ENCODE measurements at places on chromosomes 7 and 10.

GRCh38 chr7:38217672-38218071 lies 39.6 kb downstream of the STARD3NL start:
- no peak for DNase-seq

GRCh38 chr7:90473814-90474213 lies 4.4 kb downstream of the PTTG1IP2 start:
- no peak for DNase-seq

DNA sequence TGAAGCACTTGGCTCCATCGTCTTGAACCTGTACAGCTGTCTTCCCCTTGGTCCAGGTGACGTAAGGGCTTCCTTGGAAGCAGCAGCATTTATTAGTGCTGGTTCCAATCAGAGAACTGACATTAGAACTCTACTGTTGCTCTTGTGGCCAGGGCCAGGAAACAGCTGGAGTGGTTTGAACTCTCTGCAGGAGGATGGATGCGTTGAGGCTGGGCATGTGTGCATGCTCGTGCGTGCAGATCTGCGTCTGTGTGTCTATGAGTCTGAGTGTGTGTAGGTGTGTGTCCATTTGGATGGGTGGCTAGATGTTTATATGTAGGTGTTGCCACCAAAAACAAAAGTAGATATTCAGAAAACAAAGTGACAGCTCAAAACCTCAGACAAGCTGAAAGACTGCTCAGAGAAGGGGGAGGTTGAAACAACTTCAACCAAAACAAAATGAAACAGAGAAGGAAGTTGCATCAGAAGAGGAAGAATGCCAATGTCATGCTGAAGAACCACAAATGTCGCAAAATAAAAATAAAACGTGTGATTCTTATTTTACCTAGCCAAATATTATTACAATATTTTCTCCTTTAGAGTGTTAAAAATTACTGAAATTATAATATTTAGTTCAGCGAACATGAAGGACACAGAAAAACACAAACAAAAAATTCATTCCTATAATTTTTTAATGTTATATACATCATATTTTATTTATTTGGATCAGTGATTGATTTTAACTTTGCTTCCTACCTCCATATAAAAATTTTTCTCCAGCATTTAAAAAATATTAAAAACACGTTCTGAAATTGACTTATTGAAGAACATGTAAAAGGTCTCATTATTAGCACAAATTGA lies 96.1 kb upstream of the MKLN1 start:
- peak; percentile 17 for DNase-seq

GRCh38 chr7:121494516-121494915 lies 98.4 kb upstream of the FAM3C start:
- DNase-seq = no peak

- no peak for DNase-seq
Observed at GRCh38 chr10:90592638-90593302, 265.1 kb downstream of the HTR7 start.

DNA sequence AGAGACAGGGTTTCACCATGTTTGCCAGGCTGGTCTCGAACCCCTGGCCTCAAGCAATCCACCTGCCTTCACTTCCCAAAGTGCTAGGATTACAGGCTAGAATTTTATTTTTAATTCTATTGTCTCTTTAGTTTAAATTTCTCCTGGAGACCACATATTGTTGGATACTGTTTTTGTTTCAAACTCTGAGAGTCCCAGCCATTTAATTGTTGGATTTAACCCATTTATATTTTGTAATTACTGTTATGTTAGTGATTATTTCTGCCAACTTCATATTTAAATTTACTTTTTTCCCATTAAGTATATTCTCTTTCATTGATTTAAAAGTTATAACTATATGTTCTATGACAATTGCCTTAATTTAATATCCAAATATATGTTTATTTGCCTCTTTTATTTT lies 185.6 kb downstream of the ZNF248 start:
- no peak for DNase-seq

DNA sequence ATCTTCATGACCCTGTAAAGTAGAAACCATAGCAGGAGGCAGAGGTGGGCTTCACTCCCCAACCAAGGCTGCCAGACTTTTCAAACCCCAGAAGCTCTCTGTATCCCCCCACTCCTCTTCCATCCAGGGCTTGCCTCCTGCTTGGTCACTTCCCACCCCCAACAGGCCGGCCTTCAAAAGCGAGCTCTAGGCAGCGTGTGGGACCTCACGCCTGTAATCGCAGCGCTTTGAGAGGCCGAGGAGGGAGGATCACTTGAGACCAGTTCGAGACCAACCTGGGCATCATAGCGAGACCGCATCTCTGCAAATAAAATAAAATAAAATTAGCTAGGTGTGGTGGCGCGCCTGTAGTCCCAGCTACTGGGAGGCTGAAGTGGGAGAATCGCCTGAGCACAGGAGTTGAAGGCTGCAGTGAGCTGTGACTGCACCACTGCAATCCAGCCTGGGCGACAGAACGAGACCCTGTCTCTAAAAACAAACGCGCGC lies 743 bp upstream of the POR start:
- DNase-seq = peak; percentile 1

GRCh38 chr7:157699357-157700013 lies 362.7 kb downstream of the DNAJB6 start:
- DNase-seq = no peak

DNA sequence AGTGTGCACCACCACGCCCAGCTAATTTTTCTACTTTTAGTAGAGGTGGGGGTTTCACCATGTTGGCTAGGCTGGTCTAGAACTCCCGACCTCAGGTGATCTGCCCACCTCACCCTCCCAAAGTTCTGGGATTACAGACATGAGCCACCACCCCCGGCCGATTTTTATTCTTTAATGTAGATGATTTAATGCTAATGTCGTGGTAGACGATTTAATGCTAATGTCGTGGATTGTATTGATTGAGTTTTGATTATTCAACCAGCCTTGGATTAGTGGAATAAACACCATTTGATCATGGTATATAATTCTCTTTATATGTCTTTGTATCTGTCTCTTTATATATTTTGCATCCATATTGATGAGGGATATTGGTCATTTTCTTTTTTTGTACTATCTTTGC lies 52.6 kb downstream of the OGDH start:
- DNase-seq = no peak

DNA sequence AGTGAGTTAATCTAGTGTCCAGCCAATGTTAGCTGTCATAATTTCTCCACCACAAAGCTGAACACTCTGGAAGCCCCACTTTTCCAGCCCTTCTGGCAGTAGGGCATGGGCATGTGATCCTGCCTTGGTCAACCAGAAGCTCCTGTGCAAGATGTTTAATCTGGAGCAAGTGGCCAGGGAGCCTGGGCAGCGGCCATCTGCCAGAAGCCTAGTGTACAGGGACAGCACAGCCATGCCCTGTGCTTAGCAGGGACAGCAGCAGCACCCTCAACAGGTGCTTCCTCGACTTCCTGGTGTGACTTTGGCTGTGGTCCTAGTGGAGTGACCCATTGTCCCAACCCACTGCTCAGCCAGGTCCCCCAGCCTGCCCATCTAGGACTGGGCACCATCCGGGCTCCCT lies 10.3 kb downstream of the RBP3 start:
- no peak for DNase-seq

DNA sequence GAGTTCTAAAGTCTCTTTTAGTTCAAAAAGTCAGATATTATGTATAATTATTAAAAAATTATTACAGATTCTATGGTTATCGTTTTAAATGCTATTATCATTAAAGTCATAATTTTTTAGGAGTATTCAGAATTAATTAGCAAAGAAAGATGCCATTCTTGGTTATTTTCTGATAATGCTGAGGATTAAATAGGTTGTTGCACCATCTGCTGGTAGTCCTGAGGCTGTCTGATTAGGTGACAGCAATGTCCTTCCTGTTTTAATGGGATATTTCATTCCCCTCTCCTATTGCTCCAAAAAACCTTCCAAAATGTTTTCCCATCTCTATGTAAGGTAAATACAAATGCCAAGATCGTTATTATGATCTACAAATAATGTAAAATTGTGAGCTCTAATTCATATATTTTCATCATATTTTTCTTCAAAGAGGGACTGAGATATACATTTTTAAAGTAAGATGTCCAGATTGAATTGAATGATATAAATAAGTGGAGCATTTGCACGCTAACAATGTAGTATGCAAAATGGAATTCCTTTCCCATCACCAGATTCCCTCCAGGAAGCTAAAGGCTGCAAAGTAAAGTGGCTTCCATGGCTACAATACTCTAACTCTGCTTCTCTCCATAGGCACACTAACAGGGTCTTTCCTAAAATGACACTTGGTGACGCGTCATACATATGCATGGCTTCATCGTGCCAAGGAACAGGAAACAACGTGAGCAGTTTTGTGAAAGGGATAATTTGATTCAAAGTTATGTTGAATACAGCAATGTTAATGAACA lies 58.8 kb upstream of the AKR1E2 start:
- DNase-seq = no peak

DNA sequence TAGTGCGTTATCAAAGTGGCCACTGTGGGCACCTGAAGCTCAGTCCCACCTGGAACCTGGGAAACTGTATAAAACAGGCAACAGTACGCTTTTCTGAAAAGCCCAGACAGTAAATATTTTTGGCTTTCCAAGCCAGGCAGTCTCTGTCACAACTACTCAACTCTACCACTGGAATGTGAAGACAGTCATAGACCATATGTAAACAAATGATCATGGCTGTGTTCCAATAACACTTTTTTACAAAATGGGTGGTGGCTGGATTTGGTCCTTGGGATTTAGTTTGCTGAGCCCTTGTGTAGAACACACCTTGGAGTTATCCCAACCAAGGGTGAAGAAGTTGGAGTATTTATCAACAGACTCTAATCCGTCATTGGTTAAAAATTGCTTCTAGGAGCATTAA lies 259.9 kb downstream of the SKIDA1 start:
- DNase-seq = no peak

DNA sequence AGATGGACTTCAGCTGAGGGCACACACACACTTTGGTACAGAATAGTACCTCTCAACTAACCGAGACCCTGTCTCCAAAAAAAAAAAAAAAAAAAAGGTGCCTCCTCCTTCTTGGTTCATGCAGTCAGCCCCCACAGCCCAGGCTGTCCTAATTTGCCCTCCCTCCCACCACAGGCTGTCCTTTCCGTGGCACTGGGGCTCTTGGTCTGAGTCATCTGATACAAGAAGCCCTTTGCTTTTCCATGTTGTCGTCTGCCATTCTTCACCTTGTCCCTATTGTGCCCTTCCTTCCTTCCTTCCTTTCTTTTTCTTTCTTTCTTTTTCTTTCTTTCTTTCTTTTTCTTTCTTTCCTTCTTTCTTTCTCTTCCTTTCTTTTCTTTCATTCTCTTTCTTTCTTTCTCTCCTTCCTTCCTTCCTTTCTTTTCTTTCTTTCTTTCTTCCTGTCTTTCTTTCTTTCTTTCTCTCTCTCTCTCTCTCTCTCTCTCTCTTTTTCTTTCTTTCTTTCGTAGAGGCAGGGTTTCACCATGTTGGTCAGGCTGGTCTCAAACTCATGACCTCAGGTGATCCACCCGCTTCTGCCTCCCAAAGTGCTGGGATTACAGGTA lies 96.0 kb upstream of the IKZF1 start:
- no peak for DNase-seq

GRCh38 chr10:72309290-72310240 lies 35.8 kb downstream of the DDIT4 start:
- no peak for DNase-seq

DNA sequence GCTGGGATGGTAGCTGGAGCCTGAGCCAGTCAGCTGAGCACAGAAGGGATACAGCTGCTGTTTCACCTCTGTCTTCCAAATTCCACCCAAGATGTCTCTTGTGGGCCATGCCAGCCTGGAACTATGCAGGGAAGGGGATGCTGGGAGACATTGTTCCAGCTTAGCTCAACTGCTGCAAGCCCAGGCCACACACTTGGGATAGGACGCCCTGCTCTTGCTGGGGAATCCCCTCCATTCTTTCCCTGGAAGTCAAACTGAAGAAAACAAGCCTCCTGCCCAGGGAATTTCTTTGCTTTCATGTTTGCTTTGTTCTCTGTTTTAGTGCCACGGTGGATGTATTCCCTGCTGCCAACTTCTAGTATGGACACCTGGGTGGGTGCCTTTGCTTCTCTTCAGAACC lies 55.2 kb upstream of the CDK13 start:
- DNase-seq = no peak

DNA sequence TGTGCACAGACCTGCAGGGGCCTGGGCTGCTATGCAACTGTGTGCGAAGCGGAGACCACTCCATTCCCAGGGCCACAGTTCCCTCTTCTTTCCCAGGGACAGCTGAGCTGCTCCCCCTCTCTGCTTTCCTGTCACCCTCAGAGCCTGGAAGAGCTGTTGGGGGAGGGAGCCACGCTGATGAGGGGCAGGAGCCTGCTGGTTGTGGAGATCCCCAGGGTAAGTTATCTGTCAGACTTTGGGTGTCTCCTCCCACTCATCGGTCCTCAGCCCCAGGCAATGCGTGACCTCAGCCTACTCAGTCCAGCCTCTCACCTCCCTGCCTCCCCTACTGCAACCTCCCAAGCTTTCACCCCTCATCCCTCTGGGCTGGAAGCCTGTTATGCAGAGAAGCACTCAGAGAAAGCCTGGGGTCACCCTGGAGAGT lies 53.5 kb downstream of the ZNF467 start:
- no peak for DNase-seq

GRCh38 chr10:114310346-114310745 lies 71.3 kb downstream of the VWA2 start:
- no peak for DNase-seq

DNA sequence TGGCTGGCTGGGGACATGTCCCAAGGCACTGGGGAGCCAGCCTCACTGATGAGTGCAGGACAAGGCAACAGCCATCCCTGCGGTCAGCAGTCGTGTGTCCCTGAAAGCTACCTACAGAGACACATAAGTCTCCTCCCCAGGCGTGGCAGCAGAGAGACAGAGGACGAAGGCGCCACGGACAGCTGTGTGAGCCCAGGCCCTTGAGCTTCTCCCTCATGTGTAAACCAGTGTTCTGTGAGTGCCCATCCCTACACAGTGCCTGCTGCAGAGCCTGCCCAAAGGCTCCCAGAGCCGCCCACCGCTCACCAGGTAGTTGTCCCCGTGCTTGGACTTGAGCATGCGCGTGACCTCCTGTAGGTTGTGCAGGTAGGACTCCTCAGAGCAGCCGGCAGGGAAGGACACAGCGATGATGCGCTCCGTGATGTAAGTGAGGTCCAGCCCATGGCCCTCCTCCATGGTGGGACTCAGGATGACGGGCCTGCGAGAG lies 142.7 kb downstream of the TNS3 start:
- DNase-seq = no peak

DNA sequence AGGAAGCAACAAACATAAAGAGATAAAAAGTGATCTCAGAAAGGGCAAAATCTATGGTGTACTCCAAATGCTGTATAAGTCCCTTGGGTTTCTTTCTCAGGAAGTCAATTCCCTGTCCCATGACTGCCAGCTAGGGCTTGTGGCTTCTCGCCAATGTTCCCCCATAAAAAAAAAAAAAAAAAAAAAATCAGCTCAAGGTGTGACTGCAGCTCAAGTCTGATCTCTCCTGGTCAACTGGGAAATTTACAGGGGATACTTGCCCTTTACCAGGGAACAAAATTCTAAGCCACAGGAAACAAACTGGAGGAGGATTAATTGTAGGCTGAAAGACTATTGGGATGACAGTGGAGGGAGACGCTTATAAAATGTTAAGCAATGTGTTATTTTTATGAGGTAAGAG lies 76.0 kb downstream of the PCGF5 start:
- DNase-seq = no peak
